ENCODE measurements at places on chromosomes 1 and 21. TPM values are rescaled to one million over a fixed set of nuclear protein-coding genes. Genes with fewer than 3 reads are reported as not detected.
A peak's percentile ranks its signal among the peaks of the same experiment; 100 is the strongest.

DNA sequence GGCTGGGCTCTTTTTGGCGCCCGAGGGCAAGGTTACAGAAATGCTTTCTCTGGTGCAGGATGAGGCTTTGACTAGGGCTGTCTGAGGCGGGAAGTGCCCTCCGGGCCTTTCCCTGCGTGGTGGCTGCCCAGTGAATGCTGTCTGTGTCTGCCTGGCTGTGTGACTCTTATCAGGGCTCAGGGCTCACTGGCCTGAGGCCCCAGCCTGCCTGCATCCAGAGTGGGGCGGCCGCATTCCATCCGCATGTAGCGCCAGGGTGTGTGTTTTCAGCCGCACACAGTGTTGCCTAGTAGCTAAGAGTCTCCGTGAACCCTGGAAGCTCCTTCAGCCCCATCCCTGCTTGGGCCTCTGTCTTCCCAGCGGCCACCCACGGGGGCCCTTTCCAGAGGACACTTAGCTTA is 59.1 kb downstream of the FAAP20 start:
- H3K27ac ChIP-seq = no peak overlapping the region
- H3K4me3 ChIP-seq = no peak overlapping the region
- H3K27me3 ChIP-seq = peaks cover 16% of the 10 kb centered on the region
- H3K4me1 ChIP-seq = peaks cover 17% of the 10 kb centered on the region
- H3K36me3 ChIP-seq = no peaks in the 10 kb centered on the region

DNA sequence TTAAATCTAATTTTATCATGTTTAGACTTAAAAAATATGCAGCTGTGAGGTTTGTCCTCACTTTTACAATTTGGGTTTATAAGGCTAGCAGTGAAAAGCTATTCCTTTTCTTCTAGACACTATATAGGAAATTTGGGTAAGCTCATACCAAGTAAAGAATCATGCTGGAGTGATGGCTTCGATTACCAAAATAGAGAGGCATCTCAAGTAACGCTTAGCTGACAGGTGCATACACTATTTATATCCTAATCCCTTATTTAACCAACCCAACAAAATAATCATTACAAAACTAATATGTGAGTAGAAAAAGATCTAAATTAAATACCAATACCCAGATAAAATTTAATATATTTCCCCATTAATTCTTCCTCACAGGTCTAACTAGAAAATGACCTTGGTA is 193.2 kb downstream of the LHX8 start:
- H3K27me3 ChIP-seq = no peaks in the 10 kb centered on the region
- no peaks in the 10 kb centered on the region for H3K36me3 ChIP-seq
- DNase-seq = no peak
- peaks cover 8% of the 10 kb centered on the region for H3K4me1 ChIP-seq

- H3K4me3 ChIP-seq = peak overlapping the region; percentile 78
- H3K27me3 ChIP-seq = peaks cover 6% of the 10 kb centered on the region
- no peaks in the 10 kb centered on the region for H3K4me1 ChIP-seq
- H3K36me3 ChIP-seq = peaks cover 9% of the 10 kb centered on the region
Measured at GRCh38 chr1:241423541-241424479, 66.8 kb upstream of the RGS7 start.

- H3K27ac ChIP-seq = no peak overlapping the region
- H3K36me3 ChIP-seq = peaks cover 8% of the 10 kb centered on the region
- no peak overlapping the region for H3K4me3 ChIP-seq
- no peak for DNase-seq
- no peaks in the 10 kb centered on the region for H3K4me1 ChIP-seq
Measured at GRCh38 chr1:36816348-36816747, 218.0 kb downstream of the GRIK3 start.

DNA sequence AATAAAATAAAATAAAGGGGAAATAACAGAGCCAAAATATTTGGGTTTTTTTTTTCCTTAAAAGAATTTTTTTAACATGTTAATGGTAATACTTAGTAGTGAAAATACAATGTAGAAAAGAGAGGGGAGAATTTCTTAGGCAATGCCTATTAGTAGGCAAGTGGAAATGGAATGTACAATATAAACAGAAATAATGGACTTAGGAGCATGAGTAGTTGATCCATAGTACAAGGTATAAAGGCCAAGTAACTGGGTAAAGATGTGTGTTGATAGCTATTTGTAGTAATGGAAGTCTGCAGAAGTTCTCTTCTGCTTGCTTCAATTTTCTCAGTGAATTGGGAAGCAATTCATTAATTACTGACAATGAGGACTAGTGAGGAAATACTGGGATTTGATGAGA is 34.4 kb downstream of the TESK2 start:
- H3K27ac ChIP-seq = no peak overlapping the region
- no peak for DNase-seq
- H3K27me3 ChIP-seq = no peaks in the 10 kb centered on the region
- no peaks in the 10 kb centered on the region for H3K4me1 ChIP-seq
- no peak overlapping the region for H3K4me3 ChIP-seq

DNA sequence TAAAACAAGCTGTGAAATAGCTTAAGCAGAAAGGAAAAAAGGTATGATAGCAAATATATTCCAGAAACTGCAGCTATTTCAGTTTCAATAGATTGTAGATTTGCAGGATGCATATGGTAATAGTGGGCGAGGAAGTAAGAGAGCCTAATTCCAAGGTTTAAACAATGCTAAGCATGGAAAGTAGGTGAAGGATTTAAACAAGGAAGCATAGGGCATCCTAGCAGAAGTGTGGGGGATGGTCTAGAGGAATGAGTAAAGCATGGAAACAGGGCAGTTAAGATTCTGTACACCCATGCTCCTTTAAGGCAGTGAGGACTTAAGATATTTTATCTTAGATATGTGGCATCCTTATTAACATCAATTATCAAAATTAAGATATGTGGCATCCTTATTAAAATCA is 2.6 kb downstream of the IVNS1ABP start:
- peaks cover 20% of the 10 kb centered on the region for H3K4me1 ChIP-seq
- peaks cover 9% of the 10 kb centered on the region for H3K27me3 ChIP-seq
- H3K4me3 ChIP-seq = peak overlapping the region; percentile 96
- DNase-seq = no peak

DNA sequence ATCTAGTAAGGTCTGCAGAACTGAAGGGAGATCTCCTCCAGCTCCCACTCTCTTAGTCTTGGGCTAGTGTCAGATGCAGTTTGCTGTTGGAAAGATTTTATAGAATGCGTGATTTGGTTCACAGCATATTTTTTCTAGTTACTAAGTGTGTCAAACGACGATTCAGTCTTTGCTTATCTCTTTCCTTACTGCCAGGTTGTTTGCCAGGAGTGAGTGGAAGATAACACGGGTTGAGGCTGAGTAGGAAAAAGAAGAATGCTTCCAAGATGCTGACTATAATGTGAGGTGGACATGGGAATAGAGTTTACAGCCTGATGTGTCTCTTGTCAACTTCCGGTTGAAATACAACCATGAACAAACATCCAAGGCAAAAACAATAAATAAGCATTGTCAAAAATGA is 141.4 kb downstream of the GDAP2 start:
- DNase-seq = no peak
- no peak overlapping the region for H3K27ac ChIP-seq
- no peak overlapping the region for H3K4me3 ChIP-seq
- no peaks in the 10 kb centered on the region for H3K36me3 ChIP-seq

- H3K27me3 ChIP-seq = no peaks in the 10 kb centered on the region
- H3K4me3 ChIP-seq = no peak overlapping the region
- no peak for DNase-seq
- H3K36me3 ChIP-seq = no peaks in the 10 kb centered on the region
Measured at GRCh38 chr1:241870336-241870735, 22.3 kb downstream of the EXO1 start.

DNA sequence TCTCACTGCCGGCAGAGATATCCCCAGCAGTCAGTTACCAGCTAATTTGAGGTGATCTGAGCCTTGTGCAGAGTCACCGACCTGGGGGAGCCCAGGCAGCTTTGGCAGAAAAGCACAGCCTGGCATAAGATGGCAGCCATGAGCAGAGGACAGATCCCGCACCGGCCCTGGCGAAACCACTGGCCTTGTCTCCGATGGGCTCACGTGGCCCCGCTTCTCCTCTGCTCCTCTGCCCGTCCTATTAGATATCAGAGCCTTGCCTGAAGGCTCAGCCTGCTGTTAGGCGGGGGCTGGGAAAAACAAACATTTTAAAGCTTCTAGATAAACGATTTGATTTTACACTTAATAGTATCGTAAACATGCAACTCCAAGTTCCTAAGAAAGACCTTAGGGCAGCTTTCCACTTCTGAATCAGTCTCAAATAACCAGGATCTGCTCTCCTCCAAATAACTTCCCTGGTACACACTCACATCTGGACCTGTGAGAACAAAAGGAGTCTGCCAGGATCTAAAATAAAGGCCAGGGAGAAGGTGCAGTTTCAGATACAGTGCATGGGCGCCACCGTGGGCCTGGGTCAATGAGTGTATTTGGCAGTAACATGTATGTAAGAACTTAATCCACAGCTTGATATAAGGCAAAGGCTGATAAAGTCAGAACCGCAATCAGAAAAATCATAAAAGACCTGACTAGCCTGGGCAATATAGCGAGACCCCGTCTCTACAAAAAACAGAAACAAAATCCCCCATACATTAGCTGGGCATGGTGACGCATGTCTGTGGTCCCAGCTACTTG is 10.0 kb downstream of the EDARADD start:
- H3K4me1 ChIP-seq = peaks cover 6% of the 10 kb centered on the region
- H3K4me3 ChIP-seq = no peak overlapping the region
- H3K36me3 ChIP-seq = no peaks in the 10 kb centered on the region
- H3K27me3 ChIP-seq = no peaks in the 10 kb centered on the region

GRCh38 chr21:45209685-45210284 is 77.9 kb downstream of the POFUT2 start:
- peaks cover 8% of the 10 kb centered on the region for H3K36me3 ChIP-seq
- H3K4me1 ChIP-seq = no peaks in the 10 kb centered on the region
- peaks cover 3% of the 10 kb centered on the region for H3K27me3 ChIP-seq
- no peak for DNase-seq
- no peak overlapping the region for H3K4me3 ChIP-seq

GRCh38 chr1:119674835-119675289 is 26.8 kb upstream of the ZNF697 start:
- H3K27me3 ChIP-seq = no peaks in the 10 kb centered on the region
- no peak overlapping the region for H3K27ac ChIP-seq
- DNase-seq = peak; percentile 41
- peaks cover 3% of the 10 kb centered on the region for H3K36me3 ChIP-seq
- peak overlapping the region; percentile 86 for H3K4me3 ChIP-seq

CD101 gene
- 3.2 TPM for total RNA-seq

NT5C1A gene
- total RNA-seq = not detected

NCDN gene
- total RNA-seq = 95.3 TPM

DSCAM gene
- total RNA-seq = 4.4 TPM

KDF1 gene
- total RNA-seq = 1.2 TPM

DYRK3 gene
- 1.3 TPM for total RNA-seq

CFHR5 gene
- total RNA-seq = not detected

All from glutamatergic neuron (in vitro differentiated cells).